ENCODE measurements at places on chromosomes 13 and 19. TPM values are rescaled to one million over a fixed set of nuclear protein-coding genes. Genes with fewer than 3 reads are reported as not detected.

The LRRC4B gene
- 52.9 TPM for polyA plus RNA-seq

The ELSPBP1 gene
- polyA plus RNA-seq: not detected

The KASH5 gene
- not detected for polyA plus RNA-seq

The TNFSF9 gene
- polyA plus RNA-seq: 1.2 TPM

The ZIC5 gene
- 49.1 TPM for polyA plus RNA-seq

The ADPRHL1 gene
- polyA plus RNA-seq: 133 TPM

The GNG8 gene
- polyA plus RNA-seq: 12.7 TPM
